ENCODE measurements at places on chromosomes 6 and 20.

GRCh38 chr6:90415178-90415577 is 118.5 kb upstream of the BACH2 start:
- no peak for DNase-seq

- DNase-seq = peak; percentile 56
Observed at GRCh38 chr20:52103335-52103912, 88.2 kb downstream of the ZFP64 start.

DNA sequence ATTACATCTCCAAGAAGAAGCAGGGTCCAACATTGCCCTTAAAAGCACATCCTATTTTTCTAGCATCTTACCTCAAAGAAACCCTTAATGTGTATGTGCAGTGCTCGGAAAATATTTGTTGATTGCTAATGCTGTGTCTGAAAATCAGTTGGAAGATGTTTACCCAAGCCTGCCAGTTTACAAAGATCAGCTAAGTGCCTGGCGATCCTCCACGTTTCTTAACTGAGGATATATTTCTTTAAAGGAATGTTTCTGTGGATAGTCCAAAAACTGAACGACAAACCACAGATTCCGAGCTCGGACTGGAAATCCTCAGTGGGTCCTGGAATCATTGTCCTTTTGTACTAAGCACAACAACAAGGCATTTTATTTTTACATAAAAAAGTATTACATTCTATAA is 595.7 kb upstream of the ARID1B start:
- no peak for DNase-seq

- DNase-seq = no peak
Observed at GRCh38 chr6:114471450-114471849, 128.6 kb upstream of the HS3ST5 start.

DNA sequence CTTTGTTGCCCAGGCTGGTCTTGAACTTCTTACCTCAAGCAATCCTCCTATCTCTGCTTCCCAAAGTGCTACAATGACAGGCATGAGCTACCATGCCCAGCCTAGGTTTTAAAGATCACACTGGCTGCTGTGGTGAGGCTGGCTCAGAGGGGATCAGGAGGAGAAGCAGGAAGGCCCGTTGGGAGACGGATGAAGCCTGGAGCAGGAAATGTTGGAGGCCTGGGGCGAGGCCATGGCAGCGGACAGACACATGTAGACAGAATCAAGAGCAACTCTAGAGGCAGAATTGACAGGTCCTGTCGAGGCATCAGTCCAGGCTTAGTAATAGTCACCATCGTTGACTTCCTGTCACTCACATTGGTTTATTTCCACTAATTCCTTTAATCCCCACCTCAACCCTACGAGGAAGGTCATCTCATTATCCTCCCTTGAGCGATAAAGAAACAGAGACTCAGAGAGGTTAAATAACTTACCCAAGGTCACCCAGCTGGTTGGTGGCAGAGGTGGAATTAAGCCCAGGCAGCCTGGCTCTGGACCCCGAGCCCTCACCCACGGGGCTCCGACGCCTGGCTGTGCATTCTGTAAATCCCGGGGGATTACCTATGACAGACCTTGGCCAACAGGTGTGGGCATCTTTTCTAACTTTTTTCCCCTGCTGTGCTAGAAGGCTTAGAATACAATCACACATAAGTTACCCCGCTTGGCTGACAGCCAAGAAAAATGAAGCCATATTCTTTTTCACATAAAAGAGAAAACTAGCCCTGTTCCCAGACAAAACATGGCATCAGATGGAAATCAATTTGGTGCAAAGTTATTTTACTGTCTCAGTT is 113.4 kb downstream of the EYA2 start:
- DNase-seq = no peak

Measured in fibroblast of skin of right biceps (primary cell).